Liver (tissue), 10 donors: ENCODE measurements at places on chromosomes 4 and X.
A peak's percentile ranks its signal among the peaks of the same experiment; 100 is the strongest.

DNA sequence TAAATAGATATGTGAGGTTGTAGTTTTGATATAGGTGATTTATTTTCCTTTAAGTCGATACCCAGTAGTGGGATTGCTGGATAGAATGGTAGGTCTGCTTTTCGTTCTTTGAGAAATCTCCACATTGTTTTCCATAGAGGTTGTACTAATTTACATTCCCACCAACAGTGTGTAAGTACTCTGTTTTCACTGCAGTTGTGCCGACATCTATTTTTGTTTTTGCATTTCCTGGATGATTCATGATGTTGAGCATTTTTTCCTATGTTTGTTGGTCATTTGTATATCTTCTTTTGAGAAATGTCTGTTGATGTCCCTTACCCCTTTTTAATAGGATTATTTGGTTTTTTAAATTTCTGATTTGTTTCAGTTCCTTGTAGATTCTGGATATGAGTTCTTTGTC lies 120.7 kb downstream of the NAA11 start:
- no peaks in the 10 kb centered on the region for H3K27me3 ChIP-seq
- H3K4me3 ChIP-seq, result no peak overlapping the region
- DNase-seq, result no peak
- no peaks in the 10 kb centered on the region for H3K36me3 ChIP-seq

GRCh38 chr4:53450773-53451172 lies 73.3 kb downstream of the FIP1L1 start:
- peaks cover 22% of the 10 kb centered on the region for H3K36me3 ChIP-seq
- peaks cover 6% of the 10 kb centered on the region for H3K4me1 ChIP-seq
- no peak overlapping the region for H3K27ac ChIP-seq
- no peak for DNase-seq
- H3K27me3 ChIP-seq, result no peaks in the 10 kb centered on the region

DNA sequence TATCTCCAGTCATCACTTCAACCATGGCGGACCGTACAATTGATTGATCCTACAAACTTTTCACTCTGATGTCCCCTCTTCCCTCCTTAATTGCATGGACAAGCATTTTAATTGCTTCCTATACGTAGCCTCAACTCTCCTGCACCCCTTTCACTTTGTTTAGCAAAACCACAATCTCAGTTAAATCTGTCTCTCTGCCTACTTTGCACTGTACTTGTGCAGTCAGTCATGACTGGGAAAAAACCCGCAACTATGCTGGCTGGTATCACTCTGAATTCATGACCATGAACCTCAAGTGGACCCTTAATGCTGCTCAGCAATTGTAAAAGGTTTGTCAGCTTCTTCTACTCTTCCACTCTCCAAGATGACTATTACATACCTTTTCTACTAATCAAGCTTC lies 51.7 kb upstream of the AFF2 start:
- no peaks in the 10 kb centered on the region for H3K4me1 ChIP-seq
- H3K4me3 ChIP-seq, result no peak overlapping the region
- no peaks in the 10 kb centered on the region for H3K36me3 ChIP-seq
- no peaks in the 10 kb centered on the region for H3K27me3 ChIP-seq
- DNase-seq, result no peak
- H3K27ac ChIP-seq, result no peak overlapping the region

- H3K4me3 ChIP-seq, result no peak overlapping the region
- H3K4me1 ChIP-seq, result no peaks in the 10 kb centered on the region
- no peak for DNase-seq
- no peak overlapping the region for H3K27ac ChIP-seq
Observed at GRCh38 chr4:68082758-68083157, 46.9 kb downstream of the TMPRSS11F start.

DNA sequence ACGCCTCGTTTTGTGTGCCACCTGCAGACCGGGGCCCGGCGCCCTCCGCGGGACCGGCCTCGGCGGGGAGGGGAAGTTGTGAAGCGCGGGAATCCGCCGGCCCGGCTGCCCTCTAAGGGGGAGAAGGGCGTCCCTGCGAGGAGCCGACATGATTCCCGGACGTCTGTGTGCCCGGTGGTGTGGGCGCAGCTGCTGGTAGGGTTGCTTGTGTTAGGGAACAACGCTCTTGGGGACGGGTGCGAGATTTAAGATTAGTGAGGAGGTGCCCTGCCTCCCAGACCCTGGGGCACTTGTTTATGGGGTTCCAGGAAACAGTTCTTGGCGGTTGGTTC lies 627 bp downstream of the CDKN2AIP start:
- peaks cover 23% of the 10 kb centered on the region for H3K36me3 ChIP-seq
- peak overlapping the region; percentile 94 for H3K27ac ChIP-seq
- no peaks in the 10 kb centered on the region for H3K27me3 ChIP-seq
- no peak for DNase-seq

DNA sequence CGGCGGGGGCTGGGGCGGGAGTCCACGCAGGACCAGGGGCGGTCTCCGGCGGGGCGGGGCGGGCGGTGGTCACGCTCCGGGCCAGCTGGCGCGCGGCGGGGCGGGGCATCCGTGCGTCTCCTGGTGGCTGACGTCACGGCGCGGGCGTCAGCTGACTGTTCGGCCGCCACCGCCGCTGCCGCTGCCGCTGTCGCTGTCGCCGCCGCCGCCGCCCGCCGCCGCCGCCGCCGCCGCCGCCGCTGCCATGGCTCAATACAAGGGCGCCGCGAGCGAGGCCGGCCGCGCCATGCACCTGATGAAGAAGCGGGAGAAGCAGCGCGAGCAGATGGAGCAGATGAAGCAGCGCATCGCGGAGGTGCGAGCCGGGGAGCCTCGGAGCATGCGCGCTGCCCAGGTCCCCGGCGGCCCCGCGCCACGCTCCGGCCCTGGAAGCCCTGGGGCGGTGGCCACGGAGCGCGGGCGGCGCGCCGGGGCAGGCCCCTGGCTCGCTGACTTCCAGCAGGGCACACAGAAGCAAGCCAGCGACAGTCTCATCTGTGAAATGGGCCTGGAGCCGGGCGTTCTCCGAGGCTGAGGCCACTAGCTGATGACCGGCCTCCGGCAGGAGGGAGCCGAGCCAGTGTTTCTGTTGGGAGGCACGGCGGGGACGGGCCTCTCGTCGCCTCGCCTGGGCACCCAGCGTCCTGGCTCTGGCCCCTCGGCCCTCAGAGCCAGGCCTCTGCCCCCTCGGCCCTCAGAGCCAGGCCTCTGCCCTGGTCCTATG lies at the start of gene FAM50A:
Gene FAM50A (plus strand): TSS at position 150 of the 763 bp plus-strand sequence. CDS start 95 bp downstream, at position 245.
- peaks cover 20% of the 10 kb centered on the region for H3K4me1 ChIP-seq
- peak within 1 kb of the TSS; percentile 74 for H3K27ac ChIP-seq
- H3K27me3 ChIP-seq, result no peaks in the 10 kb centered on the region
- peaks cover 12% of the 10 kb centered on the region for H3K36me3 ChIP-seq
- peak within 1 kb of the TSS; percentile 50 for H3K4me3 ChIP-seq

GRCh38 chr4:26862381-26862915 lies 1.8 kb downstream of the STIM2 start:
- H3K36me3 ChIP-seq, result no peaks in the 10 kb centered on the region
- no peak for DNase-seq
- no peak overlapping the region for H3K27ac ChIP-seq
- peaks cover 57% of the 10 kb centered on the region for H3K4me1 ChIP-seq

DNA sequence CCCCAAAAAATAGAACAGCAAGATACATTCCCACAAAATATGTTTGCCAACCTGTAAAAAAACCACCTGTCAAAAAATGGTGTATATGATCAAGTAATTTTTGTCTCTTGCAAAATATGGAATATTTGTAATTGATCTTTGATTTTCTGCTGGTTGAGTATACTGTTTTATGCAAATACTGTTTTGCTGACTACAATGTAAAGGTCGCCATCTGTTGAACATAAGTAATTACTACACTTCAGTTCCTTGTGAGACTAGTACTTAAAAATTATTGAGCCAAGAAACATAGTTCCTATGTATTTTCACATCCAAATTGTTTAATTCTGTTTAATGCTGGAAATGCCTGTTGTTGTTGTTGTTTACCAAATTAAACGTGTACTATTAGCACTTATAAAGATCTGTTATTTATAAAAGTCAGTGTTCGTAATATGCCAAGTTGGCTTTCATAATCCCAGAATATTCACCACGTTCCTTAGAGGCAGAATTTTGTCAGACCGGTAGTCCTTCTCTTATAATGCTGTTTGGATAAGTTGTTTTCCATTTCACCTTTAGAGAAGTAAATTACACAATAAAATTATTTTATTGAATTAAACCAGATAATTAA lies 144.2 kb downstream of the PDLIM5 start:
- peaks cover 17% of the 10 kb centered on the region for H3K36me3 ChIP-seq
- no peaks in the 10 kb centered on the region for H3K4me1 ChIP-seq
- H3K27me3 ChIP-seq, result no peaks in the 10 kb centered on the region
- no peak for DNase-seq
- H3K4me3 ChIP-seq, result no peak overlapping the region

- H3K4me3 ChIP-seq, result no peak overlapping the region
- no peaks in the 10 kb centered on the region for H3K27me3 ChIP-seq
- peaks cover 10% of the 10 kb centered on the region for H3K4me1 ChIP-seq
- no peak for DNase-seq
- H3K27ac ChIP-seq, result no peak overlapping the region
- H3K36me3 ChIP-seq, result no peaks in the 10 kb centered on the region
Observed at GRCh38 chr4:153725136-153725830, 34.5 kb downstream of the RNF175 start.

DNA sequence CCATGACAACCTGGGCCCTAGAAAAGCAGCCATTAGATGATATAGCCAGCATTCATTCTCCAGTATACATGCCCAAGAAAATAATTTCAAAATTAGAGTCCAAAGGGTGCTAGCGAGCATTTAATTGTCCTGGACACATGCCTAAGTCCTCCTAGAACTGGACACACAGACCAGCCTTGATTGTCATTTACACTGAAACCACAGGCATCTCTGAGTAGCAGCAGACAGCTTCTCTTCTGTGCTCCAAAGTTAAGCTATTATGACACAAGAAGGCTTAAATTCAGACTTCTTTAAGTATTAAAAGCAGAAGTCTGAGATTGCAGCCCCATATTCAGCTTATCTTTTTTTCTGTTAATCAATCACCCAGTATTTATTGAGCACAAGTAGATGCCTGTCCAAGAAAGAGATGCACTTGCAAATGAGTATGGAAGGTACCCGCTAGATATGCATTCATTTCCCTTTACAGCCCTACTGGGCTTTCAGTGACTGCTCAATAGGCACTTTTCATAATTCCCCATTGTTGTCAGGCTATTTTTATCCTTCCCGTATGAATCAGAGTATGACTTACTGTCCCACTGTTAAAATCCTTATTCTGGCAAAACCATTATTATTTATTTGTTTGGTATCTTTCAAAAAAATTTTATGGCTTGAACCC lies 374.1 kb downstream of the FBXW7 start:
- no peaks in the 10 kb centered on the region for H3K27me3 ChIP-seq
- H3K27ac ChIP-seq, result no peak overlapping the region
- H3K36me3 ChIP-seq, result no peaks in the 10 kb centered on the region
- no peaks in the 10 kb centered on the region for H3K4me1 ChIP-seq
- no peak overlapping the region for H3K4me3 ChIP-seq

DNA sequence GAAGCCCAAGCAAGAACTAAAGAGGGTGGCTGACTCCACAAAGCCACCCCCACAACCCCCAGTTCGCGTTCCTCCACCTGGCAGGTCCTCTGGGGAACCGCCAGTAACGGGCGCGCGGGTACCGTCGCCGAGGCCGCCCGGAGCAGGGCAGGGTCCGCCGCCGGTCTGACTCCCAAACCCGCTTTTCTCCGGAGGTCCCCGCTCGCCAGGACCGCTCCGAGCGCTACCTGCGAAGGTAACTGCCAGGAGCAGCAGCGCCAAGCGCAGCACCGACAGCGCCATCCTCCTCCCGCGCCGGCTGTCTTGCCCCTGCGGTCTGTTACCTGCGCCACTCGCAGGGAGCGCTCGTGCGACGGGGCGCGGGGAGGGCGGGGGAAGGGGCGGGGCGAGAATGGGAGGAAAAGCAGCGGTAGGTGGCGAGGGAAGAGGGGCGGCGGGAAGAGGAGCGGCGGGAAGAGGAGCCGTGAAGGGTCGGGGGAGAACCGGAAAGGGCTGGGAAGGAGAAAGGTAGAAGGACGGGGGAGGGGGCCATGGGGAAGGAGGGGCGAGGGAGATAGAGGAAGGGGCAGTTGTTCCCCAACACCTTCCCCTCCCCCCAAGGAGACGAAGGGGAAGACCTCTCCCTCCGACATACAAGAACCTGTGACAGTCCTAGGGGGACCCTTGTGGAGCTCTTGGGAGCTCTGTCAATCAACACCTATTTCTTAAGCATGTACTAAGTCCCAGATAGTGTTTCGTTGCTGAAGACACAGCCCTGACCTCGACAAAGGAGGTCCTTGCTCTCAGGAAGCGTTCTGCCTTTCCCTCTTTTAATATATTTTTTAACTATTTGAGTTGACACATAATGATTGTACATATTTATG lies at the start of gene SPINK2:
Gene SPINK2 (minus strand): TSS at position 321 of the 863 bp plus-strand sequence. CDS start 39 bp downstream, at position 282.
- peak; percentile 45 for DNase-seq
- H3K27ac ChIP-seq, result no peak within 1 kb of the TSS
- no peaks in the 10 kb centered on the region for H3K27me3 ChIP-seq
- no peaks in the 10 kb centered on the region for H3K36me3 ChIP-seq
- H3K4me3 ChIP-seq, result peak within 1 kb of the TSS; percentile 49

DNA sequence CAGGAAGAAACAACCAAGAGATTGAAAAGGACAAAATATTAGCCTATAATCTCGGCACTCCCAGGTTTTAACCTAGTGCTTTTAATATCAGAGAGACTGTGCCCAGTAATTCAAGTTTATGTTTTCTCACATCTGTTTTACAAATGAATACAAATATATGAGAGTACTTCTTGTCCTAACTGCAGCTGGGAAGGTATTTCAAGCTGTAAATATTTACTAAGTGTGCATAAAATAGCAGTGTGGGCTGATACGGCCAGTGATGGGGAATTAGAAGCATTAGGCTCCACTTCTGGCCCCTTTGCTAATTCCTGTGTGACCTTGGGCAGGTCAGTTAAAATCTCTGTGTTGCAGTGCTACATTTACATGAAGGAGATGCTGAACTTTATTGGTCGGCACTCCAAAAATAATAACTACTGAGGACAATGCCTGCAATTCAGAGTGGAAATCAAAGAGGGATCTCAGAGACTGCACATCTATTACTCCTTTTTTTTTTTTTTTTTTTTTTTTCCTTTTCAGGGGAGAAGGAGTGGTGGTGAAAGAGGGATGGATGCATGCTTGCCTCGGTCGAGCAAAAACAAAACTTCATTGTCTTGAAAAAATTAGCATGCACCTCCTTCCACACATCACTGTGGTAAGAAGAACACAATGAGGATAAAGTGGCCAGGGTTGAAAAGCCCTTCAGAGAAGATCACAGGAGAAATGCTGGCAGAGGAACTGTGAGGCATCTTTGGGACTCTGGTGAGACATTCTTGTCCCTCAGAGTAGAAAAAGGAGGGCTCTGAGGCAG lies 44.6 kb upstream of the LNX1 start:
- H3K36me3 ChIP-seq, result no peaks in the 10 kb centered on the region
- H3K4me1 ChIP-seq, result no peaks in the 10 kb centered on the region
- no peak overlapping the region for H3K27ac ChIP-seq
- no peak for DNase-seq
- no peaks in the 10 kb centered on the region for H3K27me3 ChIP-seq

GRCh38 chr4:113921089-113921794 lies 58.2 kb downstream of the ARSJ start:
- DNase-seq, result no peak
- H3K4me1 ChIP-seq, result no peaks in the 10 kb centered on the region
- no peaks in the 10 kb centered on the region for H3K36me3 ChIP-seq
- no peaks in the 10 kb centered on the region for H3K27me3 ChIP-seq
